ENCODE measurements at places on chromosomes 3 and 15.

- no peak for DNase-seq
These were observed 142.2 kb upstream of the ZNF385D start for GRCh38 chr3:21893242-21893641.

DNA sequence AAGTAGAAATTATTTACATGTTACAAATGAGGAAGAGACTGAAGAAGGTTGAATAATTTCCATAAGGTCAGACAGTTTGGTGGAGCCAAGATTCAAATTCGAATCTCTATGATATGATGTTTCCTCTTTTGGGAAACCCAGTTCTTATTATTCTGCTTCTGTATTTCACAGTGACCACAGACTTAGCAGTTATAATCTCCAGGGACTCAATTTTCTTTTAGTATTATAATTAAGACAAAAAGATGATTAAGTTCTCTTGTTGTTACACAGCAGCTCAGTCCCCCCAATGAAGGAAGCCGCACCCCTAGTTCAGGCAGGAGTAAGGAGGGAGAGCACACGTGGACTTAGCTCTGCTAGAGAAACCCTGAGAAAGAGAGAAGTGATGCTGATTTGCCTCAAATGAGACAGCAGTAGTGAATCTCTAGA is 130.6 kb downstream of the CCNL1 start:
- no peak for DNase-seq

GRCh38 chr3:125374501-125374995 is 577 bp downstream of the ZNF148 start:
- no peak for DNase-seq

DNA sequence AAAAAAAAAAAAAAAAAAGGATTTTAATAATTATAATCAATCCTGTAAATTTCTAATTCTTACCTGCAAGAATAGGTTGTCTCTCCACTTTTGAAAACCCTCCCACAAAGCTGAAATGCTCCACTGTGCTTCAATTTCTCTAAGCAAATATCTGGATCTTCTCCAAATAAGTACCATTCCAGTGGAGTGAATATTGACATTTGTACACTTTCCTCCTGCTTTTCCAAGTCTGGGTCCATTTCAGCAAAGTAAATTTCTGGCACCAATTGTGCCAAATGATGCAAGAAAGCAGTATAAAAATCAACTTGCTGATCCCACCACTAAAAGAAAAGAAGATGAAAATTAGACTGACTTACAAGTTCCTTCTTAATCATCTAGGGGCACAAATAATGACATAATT is 19.9 kb downstream of the UBR1 start:
- DNase-seq: no peak

- DNase-seq: no peak
These were observed 602.0 kb downstream of the TBL1XR1 start for GRCh38 chr3:176595307-176595706.

DNA sequence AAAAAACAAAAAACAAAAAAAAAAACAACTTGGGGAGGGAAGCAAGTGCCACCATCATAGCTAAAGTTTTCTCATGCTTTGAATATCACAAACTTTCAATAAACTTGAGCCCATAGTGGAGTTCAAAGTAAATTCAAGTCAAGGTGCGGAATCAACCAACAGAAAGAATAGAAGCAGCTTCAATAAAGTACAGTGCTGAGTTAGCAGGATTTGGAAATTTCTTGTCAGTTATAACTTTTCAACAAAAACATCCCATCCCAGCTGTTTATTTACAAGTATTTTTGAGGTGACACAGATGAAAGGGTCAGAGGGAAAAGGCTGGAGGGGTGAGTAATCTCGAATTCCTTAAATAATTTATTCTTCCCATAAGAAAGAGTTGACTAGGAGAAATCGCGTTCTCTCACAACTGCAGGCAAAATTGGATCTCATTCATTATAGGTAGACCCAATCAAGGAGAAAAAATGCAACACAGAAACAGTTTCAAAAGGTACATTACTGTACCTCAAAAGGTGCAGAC is 477.4 kb upstream of the RASGRP1 start:
- no peak for DNase-seq

GRCh38 chr3:179809639-179810038 is 156.8 kb downstream of the USP13 start:
- DNase-seq: no peak

DNA sequence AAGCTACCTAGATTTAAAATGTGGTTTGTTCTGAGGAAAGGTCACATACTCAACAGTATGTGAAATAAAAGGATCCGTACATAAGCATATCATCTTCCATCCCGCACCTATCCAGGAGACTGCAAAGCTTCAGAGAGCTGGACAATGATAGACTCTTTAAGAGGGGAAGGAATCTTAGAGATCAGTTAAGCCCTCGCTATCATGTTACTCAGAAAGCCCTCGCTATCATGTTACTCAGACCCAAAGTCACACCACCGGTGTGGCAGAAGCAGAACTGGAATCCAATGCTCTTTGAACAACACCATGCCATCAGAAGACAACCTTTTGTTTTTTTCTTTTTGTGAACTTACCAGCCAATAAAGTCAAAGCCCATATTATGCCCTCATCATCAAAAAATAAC is 5.8 kb downstream of the ANO10 start:
- DNase-seq: no peak

GRCh38 chr3:116276675-116277074 is 168.6 kb downstream of the LSAMP start:
- no peak for DNase-seq

- DNase-seq: no peak
These were observed 485.9 kb downstream of the SQOR start for GRCh38 chr15:46120713-46121112.

DNA sequence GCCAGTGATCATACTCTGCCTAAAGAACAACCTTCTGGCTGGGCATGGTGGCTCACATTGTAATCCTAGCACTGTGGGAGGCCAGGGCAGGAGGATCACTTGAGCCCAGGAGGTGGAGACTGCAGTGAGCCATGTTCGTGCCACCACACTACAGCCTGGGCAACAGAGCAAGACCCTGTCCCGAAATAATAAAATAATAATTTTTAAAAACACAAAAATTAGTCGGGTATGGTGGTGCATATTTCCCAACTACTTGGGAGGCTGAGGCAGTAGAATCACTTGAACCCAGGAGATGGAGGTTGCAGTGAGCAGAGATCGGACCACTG is 34.5 kb upstream of the ARID3B start:
- no peak for DNase-seq

DNA sequence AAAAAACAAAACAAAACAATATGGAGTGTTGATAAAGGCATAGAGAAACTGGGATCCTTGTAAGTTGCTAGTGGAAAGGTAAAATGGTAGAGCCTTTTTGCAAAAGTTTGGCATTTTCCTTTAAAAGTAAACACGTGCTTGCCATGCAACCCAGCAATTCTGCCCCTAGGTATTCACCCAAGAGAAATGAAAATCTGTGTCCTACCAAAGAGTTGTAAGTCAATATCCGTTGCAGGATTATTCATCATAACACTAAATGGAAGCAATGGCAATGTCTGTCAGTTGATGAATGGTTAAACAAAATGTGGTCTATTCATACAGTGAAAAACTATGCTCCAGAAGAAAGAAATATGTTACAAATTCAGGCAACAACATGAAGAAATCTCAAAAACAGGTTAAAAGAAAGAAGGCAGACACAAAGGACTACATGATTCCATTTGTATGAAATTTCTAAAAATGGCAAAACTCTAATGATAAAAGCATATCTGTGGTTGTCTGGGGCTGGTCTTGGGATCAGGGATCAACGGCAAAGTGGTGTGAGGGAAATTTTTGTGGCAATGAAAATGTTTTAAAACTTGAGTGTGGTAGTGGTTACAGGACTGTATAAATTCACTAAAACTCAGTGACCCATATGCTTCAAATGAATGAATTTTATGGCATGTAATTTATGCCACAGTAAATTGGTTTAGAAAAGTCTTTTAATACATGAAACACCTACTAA is 229.6 kb downstream of the OPA1 start:
- DNase-seq: no peak

DNA sequence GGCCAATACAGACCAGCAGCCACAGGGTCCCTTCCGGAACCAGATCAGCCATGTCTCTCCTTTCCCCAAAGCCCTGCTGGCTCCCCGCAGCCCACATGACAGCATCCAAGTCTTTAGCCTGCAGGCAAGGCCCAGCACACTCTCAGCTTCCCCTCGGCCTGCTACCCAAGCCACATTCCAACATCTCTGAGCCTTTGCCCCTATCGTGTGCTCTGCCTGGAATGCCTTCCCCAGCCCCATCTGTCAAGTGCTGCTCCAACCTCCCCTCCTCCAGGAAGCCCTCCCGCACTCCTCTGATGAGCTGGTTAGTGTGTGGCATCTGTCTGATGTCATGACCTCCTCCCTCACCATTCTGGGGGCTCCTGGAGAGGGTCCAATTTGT is 8.5 kb downstream of the PLXND1 start:
- no peak for DNase-seq

DNA sequence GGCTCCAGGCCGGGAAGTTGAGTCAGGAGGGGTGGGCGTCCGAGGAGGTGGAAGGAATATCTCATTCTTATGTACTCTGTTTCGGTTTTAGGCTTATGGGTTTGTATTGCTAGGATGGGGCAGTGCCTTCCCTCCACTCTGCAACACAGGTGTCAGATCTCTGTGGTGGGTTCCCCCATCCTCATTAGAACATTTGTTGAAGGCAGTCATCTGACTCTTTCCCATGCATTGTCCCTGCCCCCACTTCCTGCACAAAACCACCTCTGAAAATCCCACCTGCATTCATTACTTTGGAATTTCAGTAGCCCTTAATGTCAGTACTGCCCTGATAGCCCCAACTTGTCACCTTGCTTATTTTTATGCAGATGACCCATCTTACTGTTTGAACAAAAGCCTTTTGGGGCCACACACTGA is 29.5 kb downstream of the GYG1 start:
- no peak for DNase-seq

GRCh38 chr3:195160257-195160898 is 110.6 kb downstream of the XXYLT1 start:
- no peak for DNase-seq

DNA sequence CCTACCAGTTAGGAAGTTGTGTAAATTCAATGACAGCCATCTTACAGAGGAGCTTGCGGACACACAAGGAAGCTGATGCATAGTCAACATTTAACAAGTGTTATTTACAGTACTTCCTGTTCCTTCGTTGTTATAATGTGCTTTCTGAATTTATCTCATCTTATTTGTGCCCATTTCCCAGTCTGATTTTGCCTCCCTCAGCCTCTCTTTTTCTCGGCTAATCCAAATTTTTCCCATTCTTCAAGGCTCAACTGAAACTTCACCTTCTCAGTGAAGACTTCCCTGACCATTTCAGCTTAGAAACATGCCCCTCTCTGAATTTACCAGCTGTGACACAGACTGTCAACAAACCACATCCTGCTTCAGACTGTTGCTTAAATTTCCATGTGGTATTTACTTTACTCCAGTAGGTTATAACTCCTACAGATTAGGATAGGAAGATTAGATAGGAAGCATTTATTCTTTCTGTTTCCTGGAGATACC is 55.7 kb upstream of the CP start:
- DNase-seq: peak; percentile 49

DNA sequence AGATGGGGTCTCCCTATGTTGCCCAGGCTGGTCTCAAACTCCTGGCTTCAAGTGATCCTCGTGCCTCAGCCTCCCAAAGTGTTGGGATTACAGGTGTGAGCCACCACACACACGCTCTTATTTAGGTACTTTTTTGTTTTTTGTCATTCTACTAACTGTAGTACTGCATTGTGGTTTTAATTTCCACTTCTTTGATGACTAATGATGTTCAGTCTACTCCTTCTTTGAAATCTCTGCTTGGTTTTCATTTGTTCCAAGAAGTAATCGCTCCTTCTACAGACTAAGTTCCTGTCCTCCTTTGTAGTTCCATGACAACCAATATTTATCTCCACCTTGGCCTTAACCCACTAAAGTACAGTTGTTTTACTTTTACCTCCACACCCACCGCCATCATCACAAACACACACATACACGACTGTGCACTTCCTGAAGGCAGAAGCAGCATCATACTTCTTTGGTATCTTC is 529 bp upstream of the DLEC1 start:
- no peak for DNase-seq

DNA sequence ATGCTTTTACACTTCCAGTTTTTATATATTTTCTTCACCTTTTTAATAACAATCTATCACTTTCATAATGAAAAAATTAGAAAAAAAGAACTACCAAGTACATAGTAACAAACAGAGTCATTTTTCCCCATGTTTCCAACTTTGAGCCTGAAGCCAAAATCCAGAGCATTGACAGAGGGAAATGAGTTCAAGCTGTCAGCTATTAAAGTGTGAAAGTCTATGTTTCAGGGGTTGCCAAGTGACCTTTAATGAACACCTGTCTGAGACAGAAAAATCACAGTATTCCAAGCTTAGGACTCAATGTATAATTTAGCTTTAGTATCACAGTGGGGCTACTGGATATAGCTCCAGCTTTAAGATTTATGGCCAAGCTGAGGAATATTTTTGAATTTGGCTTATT is 128.3 kb upstream of the GADL1 start:
- no peak for DNase-seq

All from smooth muscle cell of the brain vasculature (primary cell).